ENCODE measurements at places on chromosomes 1 and 21.

- no peak for DNase-seq
These were observed 54.3 kb downstream of the TLR5 start for GRCh38 chr1:223088713-223089240.

DNA sequence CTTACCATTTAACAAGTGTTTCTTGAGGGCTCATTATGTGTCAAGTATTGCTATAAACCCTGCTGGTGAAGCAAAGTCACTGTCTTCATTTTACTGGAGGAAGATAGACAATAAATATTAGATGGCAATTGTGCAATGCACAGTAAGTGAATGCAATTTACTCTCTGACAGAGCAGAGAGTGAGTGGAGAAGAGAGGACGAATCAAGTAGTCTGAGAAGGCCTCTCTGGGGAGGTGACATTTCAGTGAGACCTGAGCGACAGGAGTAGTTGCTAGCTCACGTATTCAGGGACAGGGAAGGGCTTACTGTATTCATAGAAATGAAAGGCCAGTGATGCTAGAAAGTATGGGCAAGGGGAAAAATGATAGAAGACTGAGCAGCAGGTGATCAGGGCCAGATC lies 1.2 kb upstream of the NMNAT2 start:
- no peak for DNase-seq

GRCh38 chr1:96095849-96096612 lies 625.6 kb upstream of the PTBP2 start:
- DNase-seq, result no peak

- no peak for DNase-seq
These were observed at the start of gene EFNA3 for GRCh38 chr1:155078469-155079209. Gene EFNA3 (plus strand): TSS chr1:155078837. CDS start chr1:155078942, 105 bp downstream.

- DNase-seq, result no peak
These were observed 442.2 kb downstream of the SMYD3 start for GRCh38 chr1:246064891-246065290.

DNA sequence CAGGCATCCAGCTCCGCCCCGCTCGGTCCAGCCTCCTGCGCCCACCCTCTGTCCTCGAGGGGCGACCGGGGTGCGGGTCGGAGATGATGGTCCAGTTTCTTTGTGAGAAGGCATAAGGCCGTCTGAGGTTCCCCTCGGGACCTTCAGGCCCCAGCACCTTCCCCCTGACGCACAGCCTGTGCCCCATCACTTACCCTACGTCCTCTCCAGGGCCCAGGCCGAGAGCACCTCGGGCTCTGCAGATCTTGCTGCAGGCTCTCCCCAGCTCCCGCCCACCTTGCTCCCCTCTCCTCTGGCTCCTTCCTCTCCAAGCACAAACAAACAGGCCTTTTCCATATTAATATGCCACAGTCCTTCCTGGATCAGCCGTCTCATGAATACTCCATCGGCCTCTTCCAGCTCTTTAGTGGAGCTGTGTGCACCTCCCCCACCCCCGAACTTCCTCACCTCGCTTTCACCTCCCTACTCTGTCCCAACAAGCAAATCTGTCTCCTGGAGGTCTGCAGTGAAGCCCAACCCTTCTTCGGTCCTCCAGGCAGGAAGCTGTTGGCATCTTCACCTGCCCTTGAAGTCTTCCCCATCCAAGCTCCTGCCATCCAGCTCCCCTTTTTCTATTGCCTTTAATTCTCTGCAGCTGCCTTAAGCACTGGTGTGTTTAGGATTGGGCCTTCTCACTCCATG lies 448 bp upstream of the COL9A2 start:
- no peak for DNase-seq

GRCh38 chr1:42340093-42340492 lies 5.1 kb upstream of the FOXJ3 start:
- DNase-seq, result no peak

- DNase-seq, result no peak
These were observed 81.2 kb downstream of the PHTF1 start for GRCh38 chr1:113678159-113678469.

GRCh38 chr1:54340434-54340833 lies 65.8 kb downstream of the SSBP3 start:
- no peak for DNase-seq

DNA sequence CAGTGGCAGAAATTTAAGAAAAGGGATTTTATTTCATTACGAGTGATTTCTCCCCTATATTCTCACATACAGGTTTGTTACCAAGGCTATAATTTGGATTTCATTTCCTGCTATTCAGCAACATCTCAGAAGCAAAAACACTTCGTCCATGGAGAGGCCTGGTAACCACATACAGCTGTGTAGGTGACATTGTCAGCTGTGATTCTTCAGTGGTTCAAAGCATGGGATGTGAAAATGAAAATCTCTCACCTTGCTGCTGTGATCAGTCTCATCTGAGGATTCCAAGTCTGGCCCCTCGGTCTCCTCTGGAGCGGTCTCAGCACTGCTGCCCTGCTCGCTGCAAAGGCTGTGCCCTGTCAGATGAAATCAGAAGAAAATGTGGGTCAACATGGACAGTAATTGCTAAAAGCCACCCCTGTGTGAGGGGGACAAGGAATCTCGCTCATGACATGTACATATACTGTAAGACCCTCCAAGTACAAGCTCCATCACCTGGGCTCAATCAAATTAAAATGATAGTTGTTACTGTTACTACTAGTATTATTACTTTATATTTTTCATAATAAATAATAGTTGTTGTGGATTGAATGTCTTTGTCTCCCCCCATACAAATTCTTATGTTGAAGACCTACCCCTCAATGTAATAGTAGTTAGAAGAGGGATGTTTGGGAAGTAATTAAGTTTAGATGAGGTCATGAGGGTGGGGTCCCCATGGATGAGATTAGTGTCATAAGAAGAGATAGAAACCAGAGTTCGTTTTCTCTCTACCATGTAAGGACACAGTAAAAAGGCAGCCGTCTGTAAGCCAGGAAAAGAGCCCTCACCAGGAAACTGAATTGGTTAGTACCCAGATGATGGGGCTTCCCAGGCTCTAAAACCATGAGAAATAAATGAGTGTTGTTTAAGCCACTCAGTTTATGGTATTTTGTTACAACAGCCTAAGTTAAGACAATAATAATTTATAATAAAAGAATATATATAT lies 126.7 kb upstream of the KRTAP19-8 start:
- no peak for DNase-seq

DNA sequence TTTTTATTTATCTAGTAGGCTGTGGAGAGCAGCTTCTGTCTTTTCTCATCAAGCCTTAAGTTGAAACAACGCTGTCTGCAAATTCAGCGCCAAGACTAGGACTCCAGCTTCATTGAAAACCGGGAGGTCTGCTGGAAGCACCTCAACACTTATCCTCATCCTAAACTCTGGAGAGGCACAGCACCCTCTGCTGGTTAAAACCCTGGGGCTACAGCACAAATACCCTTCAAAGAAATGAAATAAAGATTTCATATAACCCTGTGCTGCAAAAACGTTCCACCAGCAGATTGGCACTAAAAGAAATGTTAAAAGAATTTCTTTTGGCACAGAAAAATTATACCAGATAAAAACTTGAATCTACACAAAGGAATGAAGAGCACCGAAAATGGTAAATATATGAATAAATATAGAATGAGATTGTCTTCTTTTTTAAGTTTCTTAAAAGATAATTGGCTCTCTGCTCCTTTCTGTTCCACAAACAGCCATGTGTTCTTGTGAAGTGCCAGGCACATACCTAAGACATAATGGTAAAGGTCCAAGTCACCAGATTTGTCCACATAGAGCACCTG lies 227.7 kb upstream of the SAMSN1 start:
- DNase-seq, result no peak

DNA sequence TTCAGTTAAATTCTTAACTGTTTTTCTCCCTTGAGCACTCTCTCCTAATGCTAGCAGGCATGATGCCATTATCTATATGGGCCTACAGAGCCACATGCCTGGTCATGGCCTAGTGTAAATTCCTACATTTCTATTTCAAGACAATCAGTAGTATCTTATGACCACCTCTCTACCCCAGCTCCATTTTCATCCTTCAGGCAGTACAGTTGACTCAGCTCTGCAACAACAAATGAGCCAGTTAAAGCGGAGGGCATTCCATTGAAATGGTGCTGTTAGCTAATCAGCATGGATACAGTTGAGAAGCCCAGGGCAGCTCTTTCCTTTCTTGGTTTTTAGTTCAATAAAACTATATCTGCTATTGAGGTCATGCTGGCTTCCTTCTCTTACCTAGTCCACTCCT lies 150.0 kb downstream of the PPP1R12B start:
- no peak for DNase-seq

GRCh38 chr1:157240495-157241184 lies 102.4 kb upstream of the ETV3 start:
- no peak for DNase-seq

GRCh38 chr1:168687816-168688215 lies 41.2 kb downstream of the DPT start:
- DNase-seq, result no peak

GRCh38 chr1:206430031-206430983 lies 40.0 kb upstream of the IKBKE start:
- no peak for DNase-seq

- no peak for DNase-seq
These were observed 39.7 kb downstream of the MAP3K21 start for GRCh38 chr1:233367057-233367803.

- no peak for DNase-seq
These were observed 9.9 kb downstream of the PAFAH2 start for GRCh38 chr1:25987951-25988350.

DNA sequence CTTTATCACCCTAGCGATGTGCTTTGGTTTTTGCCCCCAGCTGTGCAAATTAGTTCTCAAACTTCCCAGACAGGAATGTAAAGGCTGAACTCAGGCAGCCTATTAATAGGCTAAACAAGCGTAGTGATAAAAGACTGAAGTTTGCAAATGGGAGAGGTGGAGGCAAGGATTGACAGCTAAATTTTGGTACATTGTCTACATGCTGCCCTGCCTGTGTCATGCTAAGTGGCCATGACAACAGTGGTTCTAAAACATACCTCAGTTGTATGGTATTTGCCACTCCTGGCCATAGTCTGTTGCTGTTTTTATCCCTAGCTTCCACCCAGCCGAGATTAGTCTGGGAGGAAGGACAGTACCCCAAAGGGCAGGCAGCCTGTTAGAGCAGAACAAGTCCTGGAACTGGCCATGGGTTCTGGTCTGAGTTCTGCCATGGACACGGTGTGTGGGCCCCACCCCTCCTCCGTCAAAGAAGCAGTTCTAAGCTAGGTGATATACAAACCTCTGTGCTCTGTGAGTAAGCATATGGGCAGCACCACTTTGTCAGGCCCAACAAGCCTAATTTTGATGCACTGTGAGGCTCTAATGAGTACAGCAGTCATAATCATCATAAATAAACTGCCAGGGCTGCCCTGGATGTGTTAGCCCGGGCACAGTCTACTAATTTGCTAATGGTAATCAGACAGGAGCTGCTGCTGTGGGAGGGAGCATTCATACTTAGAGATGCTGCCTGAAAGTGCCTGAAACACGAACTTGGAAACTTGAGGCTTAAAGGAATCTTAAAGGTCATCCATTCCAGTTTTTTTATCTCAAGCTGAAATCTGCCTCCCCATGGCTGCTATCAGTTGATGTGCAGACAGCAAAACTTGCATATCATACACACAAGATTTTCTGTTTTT lies 177.1 kb downstream of the HHAT start:
- no peak for DNase-seq

DNA sequence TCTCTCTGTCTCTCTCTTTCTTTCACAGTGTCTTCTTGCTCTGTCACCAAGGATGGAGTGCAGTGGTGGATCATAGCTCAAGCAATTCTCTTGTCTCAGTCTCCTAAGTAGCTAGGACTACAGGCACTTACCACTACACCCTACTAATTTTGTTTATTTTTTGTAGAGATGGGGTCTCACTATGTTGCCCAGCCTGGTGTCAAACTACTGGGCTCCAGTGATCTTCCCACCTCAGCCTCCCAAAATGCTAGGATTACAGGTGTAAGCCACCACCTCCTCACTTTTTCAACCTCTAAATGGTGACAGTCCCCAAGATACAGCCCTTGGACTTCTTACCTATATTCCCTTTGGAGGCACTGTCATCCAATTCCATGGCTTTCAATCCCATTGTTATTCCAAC lies 50.5 kb upstream of the PUM1 start:
- no peak for DNase-seq

- DNase-seq, result no peak
These were observed 4.9 kb downstream of the HPCA start for GRCh38 chr1:32891241-32891570.

- DNase-seq, result no peak
These were observed 1.7 kb downstream of the HLX start for GRCh38 chr1:220880726-220881506.

DNA sequence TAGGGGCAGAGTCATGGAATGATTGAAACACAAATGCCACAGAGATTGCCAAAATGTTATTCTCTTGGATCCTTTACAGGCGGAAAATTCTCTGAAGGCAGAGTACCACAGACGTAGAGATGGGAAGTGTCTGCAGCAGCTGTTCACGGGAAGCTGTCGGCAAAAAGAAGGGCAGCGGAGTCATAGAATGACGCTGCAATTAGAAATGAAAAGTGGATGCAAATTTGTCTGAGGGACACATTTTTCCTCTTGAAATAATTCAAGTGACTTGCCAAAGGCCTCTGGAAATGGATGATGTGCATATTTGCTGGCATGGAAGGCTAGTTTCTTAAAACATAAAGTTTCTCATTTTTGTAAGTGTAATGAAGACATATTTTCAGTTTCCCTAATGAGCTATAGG lies 77.5 kb upstream of the PLD5 start:
- DNase-seq, result no peak

DNA sequence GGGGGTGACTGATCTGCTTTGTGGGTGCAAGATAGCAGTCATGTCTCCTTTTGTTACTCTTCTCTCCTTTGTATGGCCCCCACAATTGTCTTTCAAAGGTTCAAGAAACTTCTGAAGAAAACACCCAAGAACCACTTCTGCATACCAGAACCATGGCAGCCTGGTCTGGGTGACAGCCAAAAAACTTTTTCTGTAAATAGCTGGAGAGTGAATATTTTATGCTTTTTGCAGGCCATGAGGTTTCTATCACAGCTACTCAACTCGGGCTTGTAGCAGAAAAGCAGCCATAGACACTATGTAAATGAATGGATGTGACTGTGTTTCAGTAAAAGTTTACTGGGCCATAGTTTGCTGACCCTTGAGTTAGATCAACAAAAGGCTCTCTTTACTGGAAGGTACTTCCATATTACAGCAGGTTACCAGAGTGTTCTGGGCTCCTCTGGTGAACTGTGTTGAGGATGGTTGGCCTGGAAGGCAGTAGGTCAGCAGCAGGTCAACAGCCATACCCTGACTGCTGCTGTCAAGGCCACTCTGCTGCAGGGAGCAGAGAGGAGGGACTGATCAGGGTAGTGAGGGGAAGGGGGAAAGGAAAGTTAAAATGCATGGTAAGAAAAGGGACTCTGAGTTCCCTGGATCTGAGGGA lies 116.4 kb downstream of the GDAP2 start:
- no peak for DNase-seq

All from cortex of kidney (tissue), 1 donor.